ENCODE measurements at places on chromosomes 6 and 20.

DNA sequence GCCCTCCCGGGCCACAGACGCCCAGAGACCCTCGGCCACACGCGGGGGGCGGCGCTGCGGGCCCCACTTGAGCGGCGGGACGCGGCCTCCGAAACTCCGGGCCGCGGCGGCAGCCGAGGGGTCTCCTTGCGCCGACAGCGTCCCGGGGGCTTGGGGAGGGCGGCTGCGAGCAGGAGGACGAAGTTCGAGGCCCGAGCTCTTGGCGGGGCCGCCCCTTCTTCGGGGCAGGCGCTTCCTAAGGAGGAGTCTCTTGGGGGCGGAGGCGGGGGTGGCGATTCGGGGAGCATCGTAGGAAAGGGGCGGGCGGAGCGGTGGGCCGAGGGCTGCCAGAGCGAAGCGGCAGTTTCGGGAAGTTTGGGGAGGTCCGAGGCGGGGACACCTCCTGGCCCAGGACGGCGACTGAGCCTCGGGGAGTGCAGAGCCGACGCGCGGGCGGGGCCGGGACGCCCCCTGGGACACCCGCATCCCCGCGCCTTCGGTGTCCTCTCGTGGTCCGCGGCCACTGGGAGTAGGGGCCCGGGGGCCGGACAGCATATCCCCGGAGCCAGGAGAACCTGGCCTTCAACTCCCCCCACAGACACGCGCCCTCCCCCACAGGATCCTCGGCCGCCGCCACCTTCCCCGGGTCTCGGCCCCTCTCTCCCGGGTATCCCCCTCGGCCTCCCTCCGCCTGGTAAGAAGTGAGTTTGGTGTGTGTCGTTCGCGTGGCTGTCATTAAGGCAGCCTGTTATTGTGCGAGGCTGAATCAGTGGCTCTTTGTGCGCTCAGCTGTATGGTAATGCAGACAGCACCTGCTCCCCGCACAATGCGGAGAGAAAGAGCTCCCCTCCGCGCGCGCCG, 613 bp upstream of the DLL1 start:
- DNase-seq, result peak; percentile 32

DNA sequence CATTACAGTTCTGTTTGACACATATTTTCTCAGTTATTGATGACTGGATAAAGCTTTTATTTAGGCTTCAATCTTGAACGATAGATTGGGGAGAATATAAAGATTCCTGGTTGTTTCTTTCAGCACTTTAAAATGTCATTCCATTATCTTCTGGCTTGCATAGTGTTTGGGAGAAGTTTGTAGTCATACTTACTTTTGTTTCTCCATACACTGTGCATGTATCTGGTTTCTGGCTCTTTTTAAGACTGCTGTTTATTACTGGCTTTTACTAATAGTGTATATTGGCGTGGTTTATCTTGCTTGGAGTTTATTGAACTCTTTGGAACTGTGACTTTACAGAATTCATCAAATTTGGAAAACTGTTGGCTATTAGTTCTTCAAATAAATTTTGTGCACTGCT, 49.2 kb downstream of the RGS17 start:
- no peak for DNase-seq

DNA sequence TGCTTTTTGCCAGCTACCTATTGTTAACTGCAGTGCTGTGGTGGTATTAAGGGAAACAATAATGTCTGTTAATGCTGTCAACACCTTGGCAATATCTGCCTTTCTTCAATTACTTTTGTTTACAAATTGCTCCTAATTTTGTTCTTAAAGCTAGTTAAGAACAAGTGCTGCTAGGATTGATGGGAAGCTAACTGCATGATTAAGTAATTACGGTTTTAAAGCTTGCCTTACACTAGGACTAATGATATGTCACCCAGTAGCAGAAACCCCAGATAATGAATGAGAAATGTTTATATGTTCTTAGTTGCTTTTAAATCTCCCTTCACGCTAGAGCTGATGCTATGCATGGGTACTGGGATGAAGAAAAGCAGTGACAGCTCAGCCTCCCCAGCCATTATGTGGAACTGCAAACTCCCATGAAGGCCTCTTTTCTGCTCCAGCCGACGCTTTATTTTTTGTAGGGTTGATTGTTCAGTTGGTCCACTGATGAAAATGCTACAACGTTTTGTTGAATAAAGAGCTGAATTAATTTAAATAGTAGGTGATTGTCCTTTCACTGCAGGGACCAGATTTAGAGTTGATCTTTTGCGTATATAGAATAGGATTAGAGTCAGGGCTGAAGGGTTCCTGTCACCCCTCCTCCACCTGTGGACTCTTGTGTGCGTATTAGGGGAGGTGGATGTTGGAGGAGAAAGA, 610.5 kb downstream of the TFAP2B start:
- DNase-seq, result no peak

- no peak for DNase-seq
Measured at GRCh38 chr6:144500892-144501291, 215.8 kb downstream of the UTRN start.

GRCh38 chr6:38364775-38365174, 275.0 kb downstream of the BTBD9 start:
- DNase-seq, result no peak

GRCh38 chr6:137494281-137494987, at the start of gene OLIG3:
Gene OLIG3, minus strand, starts transcription at chr6:137494394. Its CDS starts 224 bp downstream, at chr6:137494170.
- no peak for DNase-seq

- DNase-seq, result no peak
Measured at GRCh38 chr6:136959471-136959891, 37.4 kb downstream of the SLC35D3 start.

- DNase-seq, result no peak
Measured at GRCh38 chr6:162074641-162075275, 652.8 kb downstream of the PRKN start.

GRCh38 chr6:40128127-40128526, 193.9 kb upstream of the MOCS1 start:
- peak; percentile 23 for DNase-seq

DNA sequence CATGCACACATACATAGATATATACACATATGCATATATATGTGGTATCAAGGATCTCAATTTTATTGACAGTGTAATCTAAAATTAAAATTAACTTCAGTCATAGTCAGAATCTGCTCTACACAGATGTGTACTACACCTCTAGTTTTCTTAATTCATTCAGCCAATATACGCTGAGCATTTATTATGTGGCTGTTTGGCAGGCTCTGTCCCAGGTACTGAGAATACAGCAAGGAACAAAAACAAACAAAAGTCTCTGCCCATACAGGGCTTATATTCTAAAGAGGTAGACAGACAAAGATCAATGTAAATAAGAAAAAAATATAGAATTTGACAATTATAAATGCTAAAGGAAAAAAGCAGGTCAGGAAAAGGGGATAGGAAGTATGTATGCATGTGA, 7.8 kb upstream of the RGS17 start:
- no peak for DNase-seq

GRCh38 chr20:19213946-19214490, 1.6 kb downstream of the SLC24A3 start:
- DNase-seq, result no peak

DNA sequence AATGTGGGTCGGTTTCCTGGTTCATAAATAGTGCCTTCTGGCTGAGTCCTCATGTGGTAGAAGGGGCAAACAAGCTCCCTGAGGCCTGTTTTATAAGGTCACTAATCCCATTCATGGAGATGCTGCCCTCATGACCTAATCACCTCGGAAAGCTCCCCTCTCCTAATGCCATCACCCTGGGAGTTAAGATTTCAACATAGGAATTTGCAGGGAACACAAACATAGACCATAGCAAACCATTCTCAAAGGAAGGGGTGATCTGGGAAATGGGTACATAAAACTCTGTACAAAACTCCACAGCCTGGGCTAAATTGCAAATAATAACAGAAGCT, 1.5 kb upstream of the ADTRP start:
- no peak for DNase-seq

DNA sequence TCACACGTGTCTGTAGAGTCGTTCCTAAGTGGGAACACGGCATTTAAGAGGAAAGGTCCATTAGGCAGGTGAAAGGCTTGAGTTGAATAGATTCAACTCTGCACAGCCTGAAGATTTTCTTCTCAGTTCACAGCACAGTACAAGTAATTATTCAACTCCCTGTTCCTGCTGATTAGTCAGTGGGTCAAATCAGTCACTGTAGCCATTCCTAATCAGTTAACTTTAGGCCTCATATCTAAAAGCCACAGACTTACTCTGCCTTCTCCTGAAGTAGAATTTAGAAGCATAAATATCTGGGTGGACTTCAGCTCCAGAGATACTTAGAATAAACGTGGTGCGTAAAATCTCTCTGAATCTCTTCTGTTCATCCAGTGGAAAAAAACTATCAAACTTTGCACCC, 872.4 kb downstream of the C6orf118 start:
- no peak for DNase-seq

DNA sequence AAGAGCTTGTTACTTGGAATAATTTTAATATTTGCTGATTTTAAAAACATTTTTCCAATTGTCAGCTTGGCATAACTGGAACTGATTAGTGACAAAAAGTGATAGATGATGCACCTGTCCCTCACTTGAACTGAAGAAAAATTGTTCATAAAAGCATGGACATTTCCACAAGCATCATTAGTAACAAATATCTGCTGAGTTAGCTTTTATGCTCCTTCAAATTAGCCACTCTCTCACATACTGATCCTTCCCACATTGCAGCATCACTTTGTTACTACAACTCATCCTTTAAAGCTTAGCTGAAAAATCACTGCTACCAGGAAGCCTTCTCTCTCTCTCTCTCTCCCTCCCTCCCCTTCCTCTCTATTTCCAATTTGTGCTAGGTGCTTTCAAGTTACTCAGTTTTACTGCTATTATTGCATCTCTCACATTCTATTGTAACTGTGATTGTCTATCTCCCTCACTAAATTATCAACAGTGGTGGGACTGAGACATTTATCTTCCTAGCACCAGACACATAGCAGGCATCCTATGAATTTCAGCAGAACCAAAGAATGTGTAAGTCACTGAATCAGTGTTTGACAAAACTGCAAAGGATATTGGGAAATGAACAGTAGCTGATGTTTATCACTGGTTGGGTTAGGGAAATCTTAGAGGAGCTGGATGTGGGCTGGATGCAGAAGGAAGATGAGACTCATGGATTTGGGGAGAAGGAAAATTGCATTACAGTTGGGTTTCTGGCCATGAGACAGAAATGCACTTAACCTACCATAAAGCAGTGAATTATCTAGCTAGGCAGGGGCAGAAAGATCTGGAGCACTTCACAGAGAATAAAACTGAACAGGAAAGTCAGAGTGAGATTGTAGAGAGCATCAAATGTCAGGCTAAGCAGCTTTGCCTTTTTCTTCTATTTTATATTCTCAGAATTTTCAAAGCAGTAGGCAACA, 128.4 kb upstream of the PLN start:
- DNase-seq, result no peak

DNA sequence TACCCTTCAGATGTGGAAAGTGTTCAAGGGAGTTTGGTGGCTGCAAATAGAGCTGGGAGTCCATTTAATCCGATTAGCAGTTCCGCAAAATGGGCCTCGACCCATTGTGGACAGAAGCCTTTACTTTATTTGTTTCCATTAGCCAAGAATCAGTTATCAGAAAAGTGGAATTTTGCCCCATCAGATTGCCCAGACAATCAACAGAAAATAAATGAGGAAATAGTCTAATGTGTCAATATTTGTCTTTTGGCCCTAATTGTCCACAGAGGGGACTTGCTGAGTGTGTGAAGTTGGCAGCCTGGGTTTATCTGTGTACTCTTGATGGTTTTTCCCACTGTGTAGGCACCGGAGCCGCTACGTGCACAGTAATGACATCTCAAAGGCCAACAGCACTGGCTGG, 134.3 kb downstream of the LINC00237 start:
- DNase-seq, result no peak

- DNase-seq, result peak; percentile 24
Measured at GRCh38 chr6:71621918-71622519, 264.3 kb upstream of the RIMS1 start.

DNA sequence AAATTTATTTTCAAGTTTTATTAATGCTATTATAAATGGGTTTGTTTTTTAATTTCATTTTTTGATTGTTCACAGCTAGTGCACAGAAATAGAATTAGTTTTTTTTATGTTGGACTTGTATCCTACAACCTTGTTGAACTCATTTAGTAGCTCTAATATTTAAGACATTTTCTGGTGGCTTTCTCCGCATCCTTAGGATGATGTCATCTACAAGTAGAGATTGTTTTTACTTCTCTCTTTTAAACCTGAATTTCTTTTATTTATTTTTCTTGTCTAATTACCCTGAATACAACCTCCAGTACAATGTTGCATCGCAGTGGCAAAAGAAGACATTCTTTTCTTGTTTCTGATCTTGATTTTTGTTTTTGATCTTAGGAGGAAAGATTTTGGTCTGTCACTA, 142.6 kb upstream of the PRDM1 start:
- DNase-seq, result no peak

- DNase-seq, result no peak
Measured at GRCh38 chr20:20447196-20447595, 79.3 kb downstream of the INSM1 start.

- DNase-seq, result no peak
Measured at GRCh38 chr20:40323361-40323794, 365.7 kb downstream of the MAFB start.

- DNase-seq, result no peak
Measured at GRCh38 chr20:57998276-57998675, 230.2 kb downstream of the ANKRD60 start.
